ENCODE measurements at places on chromosomes 2 and 18.
A peak's percentile ranks its signal among the peaks of the same experiment; 100 is the strongest.

DNA sequence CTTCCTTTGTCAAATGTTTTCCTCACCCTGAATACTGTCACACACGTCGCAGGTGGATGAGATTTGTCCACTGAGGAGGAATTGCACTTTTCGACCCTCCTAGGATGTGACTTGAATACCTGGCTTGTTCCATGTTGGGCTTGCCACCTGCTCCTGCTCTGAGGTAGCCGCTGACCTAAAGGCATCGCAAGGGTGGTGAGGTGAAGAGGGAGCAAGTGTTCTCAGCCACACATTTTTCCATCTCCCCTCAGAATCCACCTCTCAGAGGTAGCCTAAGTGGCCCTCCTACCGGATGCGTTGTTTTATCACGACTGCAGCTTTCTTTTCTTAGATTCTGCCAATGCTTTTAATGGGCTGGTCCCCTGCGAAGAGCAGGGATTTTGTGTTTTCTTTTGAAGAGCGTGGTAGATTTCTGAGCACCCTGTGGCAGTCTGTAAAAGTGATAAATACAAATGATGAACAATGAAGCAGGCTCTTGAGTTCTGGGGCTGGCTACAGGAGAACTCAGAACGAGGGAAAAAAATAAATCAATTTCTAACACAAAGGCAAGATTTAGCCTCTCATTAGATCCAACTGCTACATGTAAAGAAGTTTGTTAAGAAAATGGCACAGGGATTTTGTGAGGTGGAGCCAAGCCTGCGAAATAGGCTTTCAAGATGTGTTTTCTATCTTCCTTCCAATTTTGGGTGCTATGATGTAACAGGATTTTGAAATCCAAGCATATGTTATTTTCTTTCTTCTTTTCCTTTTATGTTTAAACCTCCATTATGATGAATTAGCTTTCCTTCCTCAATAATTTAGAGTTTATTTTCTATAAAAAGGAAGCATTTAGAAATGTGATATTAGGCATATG, 386.7 kb downstream of the TGIF1 start:
- no peak for DNase-seq

GRCh38 chr2:184114439-184114838, 483.9 kb upstream of the ZNF804A start:
- DNase-seq: no peak

DNA sequence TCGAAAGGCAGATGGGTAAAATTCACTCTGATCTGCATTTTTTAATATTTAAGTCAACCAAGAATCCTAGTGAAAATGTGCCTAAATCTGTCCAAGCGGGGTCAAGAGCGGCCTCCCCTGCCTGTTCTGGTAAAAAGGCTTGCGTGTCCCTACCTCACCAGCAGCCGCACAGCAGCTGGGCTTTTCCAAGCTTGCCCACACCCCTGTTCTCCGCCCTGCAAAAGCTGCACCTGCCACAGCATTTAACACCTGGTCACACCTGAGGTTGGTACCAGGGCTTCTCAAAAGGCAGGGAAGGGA, 25.8 kb upstream of the TMEM182 start:
- DNase-seq: no peak

DNA sequence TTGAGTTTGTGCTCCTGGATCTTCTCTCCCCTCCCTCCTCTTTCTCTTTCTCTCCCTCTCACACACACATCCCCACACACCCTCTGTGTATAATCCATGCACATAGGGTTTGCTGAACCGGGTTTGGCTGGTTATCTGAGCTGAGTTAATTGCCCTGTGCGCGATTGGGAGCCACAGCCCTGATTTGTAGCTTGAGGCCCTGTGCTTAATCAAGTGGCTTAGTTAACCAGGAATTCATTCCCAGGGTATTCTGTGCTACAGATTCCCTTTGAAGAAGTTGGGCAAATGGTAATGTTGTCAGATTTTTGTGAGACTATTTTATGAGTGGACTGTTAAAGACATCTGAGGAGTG, 6.2 kb downstream of the PARD3B start:
- DNase-seq: no peak

- no peak for DNase-seq
These were observed 29.3 kb upstream of the SLC40A1 start for GRCh38 chr2:189609853-189610252.

GRCh38 chr18:13992826-13993540, 77.6 kb upstream of the MC2R start:
- DNase-seq: no peak

GRCh38 chr2:13050764-13051163, 334.0 kb downstream of the TRIB2 start:
- DNase-seq: no peak

DNA sequence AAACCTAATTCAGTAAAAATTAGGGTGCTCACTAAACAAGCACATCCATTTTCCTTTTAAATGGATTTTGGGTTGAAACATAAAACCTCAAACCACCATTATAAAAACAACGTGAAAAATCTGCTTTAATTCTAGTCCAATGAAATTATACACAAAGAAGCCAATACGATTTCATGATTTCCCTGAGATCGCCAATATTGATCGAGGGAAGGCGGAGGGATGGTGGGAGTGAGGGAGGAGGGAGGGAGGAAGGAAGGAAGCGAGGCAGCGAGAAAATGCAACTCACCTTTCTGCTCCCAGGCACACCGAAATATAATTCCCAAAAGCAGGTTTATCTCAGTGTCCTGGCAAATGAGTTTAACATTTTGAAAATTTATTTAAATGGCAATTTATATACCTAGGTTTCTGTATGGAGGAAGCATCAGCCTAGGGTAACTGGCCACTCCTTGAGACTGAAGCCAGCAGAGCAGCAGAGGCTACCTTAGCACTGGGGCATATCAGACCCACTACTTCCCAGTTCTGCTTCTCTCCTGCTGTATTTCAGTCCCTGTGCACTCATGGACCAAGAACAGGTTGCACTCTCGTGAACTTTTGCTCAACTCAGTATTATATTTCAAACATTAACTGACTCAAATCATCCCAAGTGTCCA, 2.3 kb upstream of the ONECUT2 start:
- no peak for DNase-seq

- DNase-seq: no peak
These were observed 87.2 kb downstream of the KCTD18 start for GRCh38 chr2:200422532-200423261.

DNA sequence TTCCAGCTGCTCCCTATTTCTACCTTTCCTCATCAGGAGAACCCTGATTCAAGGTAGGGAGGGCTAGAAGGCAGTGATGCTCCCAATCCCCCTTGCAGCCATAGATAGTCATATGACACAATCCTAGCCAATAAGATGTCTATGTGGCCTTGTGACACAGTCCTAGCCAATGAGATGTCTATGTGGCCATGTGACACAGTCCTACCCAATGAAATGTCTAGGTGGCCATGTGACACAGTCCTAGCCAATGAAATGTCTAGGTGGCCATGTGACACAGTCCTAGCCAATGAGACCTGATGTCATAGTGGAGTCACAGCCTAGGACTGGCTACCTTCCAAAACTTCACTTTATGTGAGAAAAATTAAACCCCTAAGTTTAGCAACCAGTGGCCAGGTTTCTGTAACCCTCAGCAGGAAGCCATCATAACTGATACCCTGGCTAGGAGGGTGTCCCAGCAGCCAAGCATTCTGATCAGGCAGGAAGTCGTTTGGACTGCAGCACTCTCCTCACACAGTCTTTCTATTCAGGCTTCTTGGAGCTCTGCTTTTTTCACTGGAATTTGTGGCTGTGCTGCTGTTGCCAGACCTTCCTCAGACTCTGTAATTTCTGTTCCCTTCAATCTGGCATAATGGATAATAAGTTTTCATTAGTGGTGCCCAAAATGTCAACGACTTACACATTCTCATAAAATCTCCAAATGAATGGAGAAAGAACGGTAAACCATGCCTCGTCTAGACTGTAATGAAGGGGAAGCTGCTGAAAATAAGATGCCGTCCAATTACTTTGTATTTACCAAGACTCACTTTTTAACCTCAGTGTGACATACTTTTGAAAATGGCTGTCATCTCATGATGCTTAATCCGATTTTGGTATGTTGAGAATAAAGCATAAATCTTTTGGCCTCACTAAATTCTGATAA, 165.0 kb upstream of the NCKAP5 start:
- no peak for DNase-seq

DNA sequence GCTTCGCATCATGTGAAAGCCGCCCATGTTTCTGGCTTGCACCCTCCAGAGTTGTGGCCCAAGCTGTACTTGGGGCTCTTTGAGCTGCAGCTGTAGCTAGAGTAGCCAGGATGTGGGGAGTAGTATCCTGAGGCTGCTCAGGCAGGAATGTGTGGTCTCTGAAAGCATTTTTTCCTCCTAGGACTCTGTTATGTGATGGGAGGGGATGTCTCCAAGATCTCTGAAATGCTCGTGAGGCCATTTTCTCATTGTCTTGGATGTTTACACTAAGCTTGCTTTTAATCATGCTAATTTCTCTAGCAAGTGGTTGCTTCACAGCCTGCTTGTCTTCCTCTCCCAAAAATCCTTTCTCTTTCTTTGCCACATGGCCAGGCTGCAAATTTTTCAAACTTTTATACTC, 687.6 kb downstream of the DCDC2C start:
- no peak for DNase-seq

DNA sequence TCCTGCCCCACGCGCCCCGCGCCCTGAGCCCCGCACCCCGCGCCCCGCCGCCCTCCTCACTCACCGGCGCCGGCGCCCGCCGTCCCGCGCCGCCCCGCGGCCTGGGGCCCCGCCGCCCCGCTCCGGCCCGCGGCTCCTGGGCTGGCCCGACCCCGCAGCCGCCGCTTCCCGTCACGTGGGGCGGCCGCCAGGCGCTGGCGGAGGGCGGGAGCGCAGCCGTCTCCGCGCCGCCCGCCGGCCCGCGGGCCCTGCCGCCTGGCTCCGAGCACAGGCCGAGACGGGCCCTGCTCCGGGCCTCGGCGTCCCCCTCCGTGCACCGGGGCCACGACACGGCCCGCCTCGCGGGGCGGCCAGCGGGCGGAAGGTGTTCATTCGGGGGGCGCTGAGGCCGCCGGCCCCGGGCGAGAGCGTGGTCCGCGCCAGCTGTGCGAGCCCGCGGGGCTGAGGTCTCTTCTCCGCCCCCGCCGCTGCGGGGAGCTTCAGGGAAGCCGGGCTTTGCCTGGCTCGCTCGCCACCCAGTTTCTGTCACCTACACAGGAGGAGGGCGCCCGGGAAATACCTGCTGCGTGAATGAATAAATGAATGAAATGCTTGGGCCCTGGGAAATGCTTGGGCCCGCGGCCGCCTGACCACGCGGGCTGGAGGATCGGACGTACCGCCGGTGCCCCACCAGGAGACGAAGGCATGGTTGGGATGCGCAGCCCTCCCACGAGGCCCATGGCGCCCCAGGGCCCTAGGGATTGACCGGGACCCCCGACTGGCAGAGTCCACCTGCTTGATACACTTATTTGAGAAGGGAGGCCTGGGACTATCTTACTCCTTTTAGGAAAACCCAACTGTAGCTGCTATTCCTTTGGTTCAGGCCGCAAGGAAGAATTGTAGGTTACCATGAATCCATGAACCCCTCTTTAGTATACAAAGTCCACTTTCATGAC, at the start of gene TGFBRAP1:
Gene TGFBRAP1 (minus strand): TSS at position 175 of the 935 bp plus-strand sequence. CDS start 21,434 bp downstream, outside the sequence.
- DNase-seq: peak; percentile 20

- DNase-seq: no peak
These were observed 83.7 kb downstream of the LPIN1 start for GRCh38 chr2:11829947-11830707.

DNA sequence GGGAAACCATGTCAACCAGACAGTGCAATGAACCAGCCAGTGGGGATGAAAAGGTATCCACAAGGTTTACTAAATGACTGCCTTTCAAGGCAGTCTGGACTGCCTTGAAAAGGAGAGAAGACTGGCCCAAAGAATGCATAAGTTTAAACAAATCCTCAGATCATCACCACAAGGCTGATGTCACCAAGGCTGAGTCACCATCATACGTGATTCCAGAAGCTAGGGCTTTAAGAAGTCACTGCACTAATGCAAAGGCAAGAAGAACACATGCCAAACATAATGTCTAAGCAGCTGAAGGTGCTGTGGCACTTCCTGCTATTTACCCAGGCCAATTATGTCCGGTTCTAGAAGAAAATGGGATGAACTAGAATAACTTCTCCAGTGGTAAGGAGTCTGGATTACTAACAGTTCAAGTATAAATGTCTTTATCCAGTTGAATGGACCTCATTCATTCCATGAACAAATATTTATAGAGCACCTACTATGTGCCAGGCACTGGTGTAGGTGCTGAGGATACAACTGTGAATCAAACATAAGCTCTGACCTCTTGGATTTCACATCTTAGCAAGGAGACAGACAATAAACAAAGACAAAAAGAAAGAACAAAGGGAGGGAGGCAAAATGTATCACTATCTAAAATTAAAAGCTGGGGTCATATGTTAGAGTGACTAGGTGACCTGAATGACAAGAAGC, 37.6 kb upstream of the ONECUT2 start:
- DNase-seq: no peak

Data from effector CD8-positive, alpha-beta T cell (primary cell).